ENCODE measurements at places on chromosomes 2 and 18.

DNA sequence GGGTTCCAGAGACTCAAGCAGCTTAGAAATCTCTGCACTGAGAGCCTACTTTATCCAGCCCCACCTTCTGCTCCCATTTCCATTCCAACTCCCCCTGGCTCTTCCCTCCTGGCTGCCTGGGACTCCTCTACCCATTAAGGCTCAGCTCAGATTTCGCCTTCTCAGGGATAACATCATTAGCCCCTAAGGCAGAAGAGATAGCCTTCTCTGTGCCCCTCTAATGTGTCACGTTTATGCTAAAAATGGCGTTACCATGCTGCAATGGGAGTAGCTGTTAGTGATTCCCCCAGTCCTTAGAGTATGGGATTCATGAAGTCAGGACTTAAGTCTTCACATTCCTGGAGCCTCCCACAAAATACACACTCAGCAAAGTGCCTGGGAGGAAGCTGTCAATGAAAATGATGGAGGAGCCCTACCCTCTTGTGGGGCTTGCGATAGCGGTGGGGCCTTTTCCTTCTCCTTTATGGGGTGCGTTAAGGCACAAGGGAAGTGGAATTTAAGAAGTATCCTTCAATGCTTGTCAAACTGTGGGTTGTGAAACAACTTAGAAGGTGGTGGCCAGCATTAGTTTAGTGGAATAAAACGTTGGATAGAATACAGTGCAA is 144.7 kb upstream of the COPS8 start:
- DNase-seq = no peak

DNA sequence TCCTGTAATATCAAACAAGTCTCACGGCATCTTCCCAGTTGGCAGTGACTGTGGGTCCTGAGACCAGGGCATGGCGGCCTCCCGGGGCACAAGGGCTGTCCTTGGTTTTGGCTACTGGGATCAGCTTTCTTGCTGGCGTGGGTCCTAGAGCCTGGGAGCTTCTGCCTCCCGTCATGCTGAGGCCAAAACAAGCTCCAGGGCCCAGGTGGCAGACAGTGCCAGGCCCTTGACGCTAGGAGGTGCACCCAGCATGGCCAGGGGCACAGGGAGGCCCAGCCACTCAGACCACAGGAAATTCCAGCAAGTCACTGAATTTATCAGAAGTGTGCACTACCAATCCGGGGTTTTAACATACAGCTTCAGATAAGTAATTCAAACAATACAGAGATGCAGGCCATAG is 184.7 kb downstream of the EIPR1 start:
- no peak for DNase-seq

- no peak for DNase-seq
Observed at GRCh38 chr18:4237664-4238041, 217.5 kb downstream of the DLGAP1 start.

- no peak for DNase-seq
Observed at GRCh38 chr2:6089474-6089873, 397.3 kb downstream of the SOX11 start.

DNA sequence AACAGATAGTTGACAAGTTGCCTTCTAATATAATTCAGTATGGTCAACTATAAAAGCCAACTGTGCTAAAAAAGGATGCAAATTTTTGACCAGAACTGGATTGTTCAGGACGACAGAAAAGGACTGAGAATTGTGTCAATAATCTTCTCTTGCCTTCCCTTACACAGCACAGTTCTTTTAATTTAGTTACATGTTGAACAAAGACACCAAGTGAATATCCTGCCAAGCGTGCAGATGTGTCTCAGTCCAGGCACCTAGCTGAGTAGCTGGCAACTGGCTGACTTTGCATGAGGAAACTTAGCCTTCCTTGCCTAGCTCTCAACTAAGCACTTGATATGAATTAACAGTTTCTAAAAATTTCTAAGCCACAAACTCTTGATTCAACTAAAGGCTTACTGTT is 801.4 kb downstream of the BCL11A start:
- no peak for DNase-seq

DNA sequence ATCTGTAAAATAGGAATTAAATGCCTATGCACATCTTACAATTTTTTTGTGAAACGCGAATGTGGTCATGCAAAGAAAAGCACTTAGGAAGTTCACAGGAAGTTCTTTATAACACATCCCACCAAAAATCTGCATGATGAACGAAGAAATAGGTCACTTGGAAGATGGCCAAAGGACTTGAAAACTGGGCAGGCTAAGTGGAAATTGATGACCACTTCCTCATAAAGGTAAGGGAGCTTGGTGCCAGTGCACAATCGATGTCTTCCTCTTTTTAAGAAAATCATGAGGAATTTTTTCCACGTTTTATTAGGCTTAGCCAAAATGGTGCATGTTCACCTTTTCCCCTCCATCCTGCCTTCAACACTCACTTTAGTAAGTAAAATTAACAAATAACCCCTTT is 8.2 kb upstream of the NT5C1B start:
- DNase-seq = no peak

DNA sequence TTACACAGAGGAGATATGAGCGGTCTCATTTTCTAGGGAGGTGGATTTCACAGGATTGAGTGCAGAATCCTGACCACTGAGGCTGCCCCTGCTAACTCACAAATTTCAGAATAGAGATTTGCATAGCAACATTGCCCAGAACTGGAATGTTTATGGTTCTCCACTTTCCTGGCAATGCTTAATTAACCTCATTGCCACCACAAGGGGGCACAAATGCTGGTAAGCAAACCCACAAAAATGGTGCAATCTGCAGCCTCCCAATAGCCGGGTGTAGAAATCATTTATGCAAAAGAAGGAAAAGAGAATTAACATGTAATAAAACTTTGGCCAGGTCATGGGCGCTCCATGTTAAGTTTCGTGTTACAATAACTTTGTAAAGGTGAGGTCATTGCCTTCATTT is 112.4 kb downstream of the CYRIA start:
- peak; percentile 7 for DNase-seq

DNA sequence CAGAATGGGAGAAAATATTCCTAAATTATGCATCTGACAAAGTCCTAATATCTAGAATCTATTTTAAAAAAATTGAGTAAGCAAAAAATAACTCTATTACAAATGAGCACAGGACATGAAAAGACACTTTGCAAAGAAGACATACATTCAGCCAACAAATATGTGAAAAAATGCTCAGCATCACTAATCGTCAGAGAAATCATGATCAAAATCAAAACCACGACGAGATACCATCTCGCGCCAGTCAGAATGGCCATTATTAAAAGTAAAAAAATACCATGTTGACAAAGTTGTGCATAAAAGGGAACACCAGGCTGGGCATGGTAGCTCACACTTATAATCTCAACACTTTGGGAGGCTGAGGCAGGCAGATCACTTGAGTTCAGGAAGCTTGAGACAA is 63.5 kb downstream of the EVA1A start:
- DNase-seq = no peak

DNA sequence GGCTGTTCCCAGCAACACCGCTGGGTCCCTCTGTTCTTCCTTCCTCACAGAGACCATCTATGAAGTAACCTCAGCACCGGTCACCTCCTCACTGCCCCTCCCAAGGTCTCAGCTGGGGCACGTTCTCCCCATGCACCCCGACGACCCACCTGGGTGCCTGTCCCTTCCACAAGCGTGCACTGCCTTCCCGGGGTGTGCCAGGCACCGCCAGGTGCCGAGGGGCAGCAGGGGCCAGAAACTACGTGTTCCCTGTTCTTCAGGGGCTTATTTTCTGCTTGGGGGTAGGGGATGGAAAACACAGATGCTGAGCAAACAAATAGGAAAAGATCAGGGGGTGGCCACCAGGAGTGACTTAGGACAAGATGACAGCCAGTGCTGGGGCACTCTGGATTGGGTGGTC is 30.4 kb upstream of the SEMA4C start:
- DNase-seq = no peak

All from activated CD4-positive, alpha-beta T cell treated with anti-CD3 and anti-CD28 coated beads, Interleukin-2, amount 50 U/mL, for 24 hours (primary cell).